ENCODE measurements at places on chromosomes 12 and 14. TPM values are rescaled to one million over a fixed set of nuclear protein-coding genes. Genes with fewer than 3 reads are reported as not detected.

GRCh38 chr12:1848745-1849144, 28.4 kb downstream of the LRTM2 start:
- no peak overlapping the region for H3K4me3 ChIP-seq
- H3K27ac ChIP-seq = no peak overlapping the region
- no peaks in the 10 kb centered on the region for H3K27me3 ChIP-seq
- DNase-seq = no peak
- no peaks in the 10 kb centered on the region for H3K4me1 ChIP-seq

GRCh38 chr12:96047229-96048211, 12.1 kb upstream of the LTA4H start:
- no peak overlapping the region for H3K4me3 ChIP-seq
- peak overlapping the region; percentile 31 for H3K27ac ChIP-seq
- H3K36me3 ChIP-seq = no peaks in the 10 kb centered on the region

Gene DPF3
- polyA plus RNA-seq = 3.5 TPM

Gene DIO2
- 0.79 TPM for polyA plus RNA-seq

DNA sequence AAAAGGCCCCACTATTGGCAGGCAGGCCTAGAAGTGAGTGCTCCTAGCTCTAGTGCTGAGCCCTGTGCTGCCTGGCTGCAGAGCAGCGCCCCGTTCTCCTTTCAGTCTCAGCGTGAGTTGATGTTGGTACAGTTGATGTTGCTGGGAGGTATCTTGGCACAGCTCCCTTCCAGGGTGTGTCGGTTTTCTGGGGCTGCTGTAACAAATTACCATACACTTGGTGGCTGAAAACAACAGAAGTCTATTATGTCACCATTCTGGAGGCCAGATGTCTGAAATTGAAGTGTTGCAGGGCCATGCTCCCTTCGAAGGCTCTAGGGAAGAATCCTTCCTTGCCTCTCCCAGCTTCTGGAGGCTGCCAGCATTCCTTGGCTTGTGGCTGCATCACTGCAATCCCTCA, 151.4 kb downstream of the TSPAN9 start:
- no peak overlapping the region for H3K4me3 ChIP-seq
- H3K4me1 ChIP-seq = no peaks in the 10 kb centered on the region
- no peaks in the 10 kb centered on the region for H3K27me3 ChIP-seq
- peaks cover 13% of the 10 kb centered on the region for H3K36me3 ChIP-seq

- no peak overlapping the region for H3K4me3 ChIP-seq
- no peak for DNase-seq
- no peaks in the 10 kb centered on the region for H3K36me3 ChIP-seq
- H3K4me1 ChIP-seq = no peaks in the 10 kb centered on the region
- H3K27me3 ChIP-seq = no peaks in the 10 kb centered on the region
These were observed 74.4 kb downstream of the PRIMA1 start for GRCh38 chr14:93713726-93714405.

DNA sequence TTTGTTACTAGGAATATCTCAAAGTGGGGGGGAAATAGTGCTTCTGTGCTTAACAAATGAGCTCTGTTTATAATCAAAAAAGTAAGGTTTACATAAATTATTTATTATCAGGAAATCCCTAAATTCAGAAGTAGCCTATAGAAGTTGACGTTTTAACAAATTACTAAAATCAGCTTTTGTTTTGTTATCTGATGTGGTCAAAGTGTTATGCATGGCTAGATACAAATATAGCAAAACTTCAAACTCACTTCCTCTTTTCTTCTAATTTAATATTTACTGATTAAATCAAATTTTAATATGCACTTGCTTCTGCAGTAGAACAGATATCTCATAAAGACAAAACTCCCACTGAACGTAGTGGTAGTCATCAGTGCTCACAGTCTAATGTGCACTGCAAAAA, 47.5 kb downstream of the GARIN6 start:
- no peak for DNase-seq
- H3K4me3 ChIP-seq = no peak overlapping the region
- no peaks in the 10 kb centered on the region for H3K36me3 ChIP-seq
- H3K27ac ChIP-seq = no peak overlapping the region
- H3K4me1 ChIP-seq = no peaks in the 10 kb centered on the region

- H3K4me3 ChIP-seq = no peak overlapping the region
- DNase-seq = no peak
- no peaks in the 10 kb centered on the region for H3K36me3 ChIP-seq
- no peaks in the 10 kb centered on the region for H3K27me3 ChIP-seq
- no peaks in the 10 kb centered on the region for H3K4me1 ChIP-seq
These were observed 82.2 kb upstream of the TBX3 start for GRCh38 chr12:114765960-114766691.

GRCh38 chr14:77607741-77608302, 8.6 kb downstream of the SPTLC2 start:
- H3K4me1 ChIP-seq = peaks cover 17% of the 10 kb centered on the region
- H3K27me3 ChIP-seq = no peaks in the 10 kb centered on the region
- no peak overlapping the region for H3K4me3 ChIP-seq
- no peak overlapping the region for H3K27ac ChIP-seq

- H3K27me3 ChIP-seq = no peaks in the 10 kb centered on the region
- no peak overlapping the region for H3K27ac ChIP-seq
- H3K36me3 ChIP-seq = no peaks in the 10 kb centered on the region
- no peak for DNase-seq
- no peak overlapping the region for H3K4me3 ChIP-seq
These were observed 274.2 kb downstream of the TTC6 start for GRCh38 chr14:37869633-37870032.

DNA sequence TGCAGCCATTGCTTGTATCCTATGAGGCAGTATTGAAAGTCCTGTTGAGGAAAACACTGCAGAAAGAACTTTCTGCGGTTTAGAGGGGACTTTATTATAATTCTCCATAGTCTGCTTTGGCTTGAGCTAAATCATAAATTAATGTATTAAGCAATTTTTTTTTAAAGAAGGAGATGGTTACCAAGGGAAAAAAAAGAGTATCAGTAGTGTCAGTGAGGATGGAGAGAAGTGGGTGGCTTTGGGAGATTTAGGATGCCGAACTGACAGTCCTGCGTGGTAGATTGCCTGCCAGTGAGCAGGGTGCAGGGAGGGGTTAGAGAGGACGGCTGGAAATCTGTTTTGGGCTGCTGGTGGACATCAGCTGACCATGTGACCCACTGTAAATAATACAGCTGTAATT, 96.8 kb downstream of the MYRFL start:
- no peaks in the 10 kb centered on the region for H3K36me3 ChIP-seq
- no peak for DNase-seq
- H3K27ac ChIP-seq = no peak overlapping the region
- H3K27me3 ChIP-seq = no peaks in the 10 kb centered on the region

GRCh38 chr14:52013984-52014600, 24.7 kb downstream of the RTRAF start:
- peaks cover 36% of the 10 kb centered on the region for H3K36me3 ChIP-seq
- H3K4me1 ChIP-seq = peaks cover 7% of the 10 kb centered on the region
- H3K4me3 ChIP-seq = no peak overlapping the region
- DNase-seq = no peak

- no peaks in the 10 kb centered on the region for H3K27me3 ChIP-seq
- peak; percentile 38 for DNase-seq
- H3K4me1 ChIP-seq = peaks cover 4% of the 10 kb centered on the region
- H3K4me3 ChIP-seq = no peak overlapping the region
- no peak overlapping the region for H3K27ac ChIP-seq
These were observed 155.0 kb upstream of the C14orf180 start for GRCh38 chr14:104424406-104425072.

Gene STYK1
- 0.94 TPM for polyA plus RNA-seq

Gene LEMD3
- polyA plus RNA-seq = 33.6 TPM

DNA sequence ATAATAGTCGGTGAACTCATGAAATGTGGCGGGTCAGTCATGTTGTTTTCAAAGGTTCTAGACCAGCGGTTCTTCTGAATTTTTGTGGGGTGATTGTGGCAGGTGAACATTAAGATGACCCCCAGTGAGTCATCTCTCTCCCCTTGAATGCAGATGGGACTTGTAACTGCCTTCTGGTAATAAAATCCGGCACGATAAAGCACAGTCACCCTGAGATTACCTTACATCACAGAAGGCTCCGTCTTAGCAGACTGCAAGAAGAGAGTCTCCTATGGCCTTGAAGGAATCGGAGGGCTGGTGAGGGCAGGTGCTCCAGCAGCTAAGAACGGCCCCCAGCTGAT, 189.6 kb downstream of the FOXN3 start:
- peak; percentile 63 for DNase-seq
- H3K27ac ChIP-seq = peak overlapping the region; percentile 34
- peaks cover 7% of the 10 kb centered on the region for H3K36me3 ChIP-seq
- no peak overlapping the region for H3K4me3 ChIP-seq
- no peaks in the 10 kb centered on the region for H3K27me3 ChIP-seq

DNA sequence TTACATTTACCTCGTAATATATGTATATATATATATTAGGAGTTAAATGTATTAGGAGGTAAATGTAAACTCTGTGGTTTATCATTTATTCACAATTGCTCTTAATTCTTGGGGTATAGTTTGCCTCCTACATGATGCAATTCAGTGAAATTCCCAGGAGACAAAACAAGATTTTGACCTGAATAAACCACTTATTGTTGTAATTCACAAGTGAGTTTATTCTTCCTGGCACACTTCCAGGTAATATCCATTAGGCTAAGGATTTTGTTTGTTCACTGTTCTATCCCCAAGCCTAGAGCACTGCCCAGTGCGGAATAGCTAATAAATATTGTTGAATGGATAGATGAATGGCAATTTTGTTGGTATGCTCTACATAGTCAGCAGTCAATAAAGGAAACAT, 3.0 kb downstream of the SMIM10L1 start:
- no peaks in the 10 kb centered on the region for H3K27me3 ChIP-seq
- no peak overlapping the region for H3K4me3 ChIP-seq
- H3K4me1 ChIP-seq = peaks cover 3% of the 10 kb centered on the region
- H3K36me3 ChIP-seq = peaks cover 4% of the 10 kb centered on the region
- DNase-seq = no peak

DNA sequence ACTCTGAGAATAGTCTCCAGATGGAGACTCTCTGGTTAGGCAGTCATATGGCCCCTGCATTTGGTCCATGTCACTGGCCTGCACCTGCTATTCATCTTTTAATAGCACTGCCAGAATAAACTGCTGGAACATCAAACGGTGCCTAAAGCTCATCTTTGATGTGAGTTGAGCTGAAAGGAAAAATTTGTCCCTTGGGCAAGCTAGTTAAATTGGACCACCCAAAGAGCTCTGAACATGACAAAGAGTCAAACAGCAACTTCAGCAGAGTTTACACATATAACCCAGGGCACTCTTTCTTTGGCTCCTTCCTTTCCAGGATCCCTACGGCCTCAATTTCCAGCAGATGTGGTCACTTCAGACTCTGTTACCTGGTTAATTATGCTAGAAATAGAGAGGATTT, 269.9 kb downstream of the RPL10L start:
- no peak for DNase-seq
- no peak overlapping the region for H3K27ac ChIP-seq
- H3K4me1 ChIP-seq = no peaks in the 10 kb centered on the region
- H3K4me3 ChIP-seq = no peak overlapping the region

Gene BEGAIN
- 3.0 TPM for polyA plus RNA-seq

Gene HIGD1C
- not detected for polyA plus RNA-seq

DNA sequence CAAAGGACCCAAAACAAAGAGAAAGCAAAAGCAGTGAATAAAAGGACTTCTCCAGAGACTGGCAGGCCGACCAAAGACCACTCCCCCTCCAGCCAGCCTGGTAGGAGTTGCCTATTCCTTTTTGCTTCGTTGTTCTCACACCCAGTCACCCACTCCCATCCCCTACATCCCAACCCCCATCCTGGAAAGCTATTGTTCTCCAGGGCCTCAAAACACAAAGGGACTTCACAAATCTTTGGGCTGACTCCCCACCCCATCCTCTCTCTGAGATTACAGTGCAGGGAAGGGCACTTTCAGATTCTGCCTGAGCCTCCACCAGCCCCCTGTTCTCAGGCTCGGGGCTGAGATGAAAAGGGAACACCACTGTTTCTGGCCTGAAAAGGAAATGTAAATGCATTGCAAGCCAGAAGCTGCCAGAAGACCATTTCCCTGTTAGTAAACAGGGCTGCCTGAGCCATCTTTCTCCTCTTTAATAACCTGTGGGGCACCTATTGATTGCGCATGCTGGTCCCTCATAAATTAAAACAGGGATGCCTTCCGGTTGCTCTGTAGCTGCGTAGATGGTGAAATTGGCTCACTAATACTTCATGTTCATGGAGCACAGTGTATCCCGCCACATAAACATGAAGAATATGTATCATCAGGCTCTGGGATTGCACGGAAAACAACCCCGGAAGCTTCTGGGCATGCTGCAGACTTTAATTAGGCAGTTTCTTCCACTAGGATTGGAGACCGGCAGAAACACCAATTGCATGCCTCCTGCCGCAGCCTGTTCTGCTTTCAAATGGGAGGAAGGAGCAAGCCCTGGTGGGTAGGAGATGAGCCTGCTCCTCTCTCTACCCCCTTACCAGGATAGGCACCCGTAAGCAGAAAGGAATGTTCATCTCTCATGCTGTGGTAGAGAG, 130.3 kb upstream of the FUT8 start:
- no peaks in the 10 kb centered on the region for H3K36me3 ChIP-seq
- no peak overlapping the region for H3K4me3 ChIP-seq
- H3K27ac ChIP-seq = peak overlapping the region; percentile 51
- no peaks in the 10 kb centered on the region for H3K27me3 ChIP-seq
- H3K4me1 ChIP-seq = no peaks in the 10 kb centered on the region

Gene LPAR5
- polyA plus RNA-seq = 21.4 TPM

DNA sequence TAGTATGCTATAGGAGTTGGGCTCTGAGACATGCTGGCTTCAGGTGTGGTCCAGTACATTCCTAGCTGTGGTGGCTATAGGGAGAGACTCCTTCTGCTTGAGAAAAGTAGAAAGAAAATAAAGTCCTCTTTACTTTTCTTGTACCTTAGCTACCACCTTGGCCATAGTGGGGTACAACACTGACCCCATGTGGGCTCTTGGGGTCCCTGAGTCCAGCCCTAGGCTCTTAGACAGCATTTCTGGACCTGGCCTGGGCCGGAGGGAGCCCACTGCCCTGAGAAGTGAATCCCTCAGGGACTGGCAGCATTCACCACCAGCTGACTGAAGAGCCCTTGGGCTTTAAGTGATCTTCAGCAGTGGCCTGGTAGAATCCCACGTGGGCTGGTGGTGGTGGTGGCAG, 143.1 kb downstream of the SYT10 start:
- H3K4me3 ChIP-seq = no peak overlapping the region
- no peaks in the 10 kb centered on the region for H3K36me3 ChIP-seq
- no peaks in the 10 kb centered on the region for H3K27me3 ChIP-seq
- DNase-seq = no peak
- no peak overlapping the region for H3K27ac ChIP-seq
- no peaks in the 10 kb centered on the region for H3K4me1 ChIP-seq

- no peak overlapping the region for H3K27ac ChIP-seq
- no peak for DNase-seq
- no peaks in the 10 kb centered on the region for H3K36me3 ChIP-seq
- H3K4me1 ChIP-seq = no peaks in the 10 kb centered on the region
- H3K4me3 ChIP-seq = no peak overlapping the region
These were observed 22.4 kb upstream of the GPR33 start for GRCh38 chr14:31510222-31510621.

Data from large intestine (tissue), 12 donors.